MCF 10A (cell line): ENCODE measurements at places on chromosomes 6 and 20. TPM values are rescaled to one million over a fixed set of nuclear protein-coding genes. Genes with fewer than 3 reads are reported as not detected.

GRCh38 chr20:49595811-49596561, 28.0 kb upstream of the PTGIS start:
- DNase-seq: no peak

- no peak for DNase-seq
Measured at GRCh38 chr6:123986938-123987337, 183.3 kb downstream of the NKAIN2 start.

HLA-DRB1 gene
- total RNA-seq: not detected in 2 replicates

BANF2 gene
- not detected in 2 replicates for total RNA-seq

DNA sequence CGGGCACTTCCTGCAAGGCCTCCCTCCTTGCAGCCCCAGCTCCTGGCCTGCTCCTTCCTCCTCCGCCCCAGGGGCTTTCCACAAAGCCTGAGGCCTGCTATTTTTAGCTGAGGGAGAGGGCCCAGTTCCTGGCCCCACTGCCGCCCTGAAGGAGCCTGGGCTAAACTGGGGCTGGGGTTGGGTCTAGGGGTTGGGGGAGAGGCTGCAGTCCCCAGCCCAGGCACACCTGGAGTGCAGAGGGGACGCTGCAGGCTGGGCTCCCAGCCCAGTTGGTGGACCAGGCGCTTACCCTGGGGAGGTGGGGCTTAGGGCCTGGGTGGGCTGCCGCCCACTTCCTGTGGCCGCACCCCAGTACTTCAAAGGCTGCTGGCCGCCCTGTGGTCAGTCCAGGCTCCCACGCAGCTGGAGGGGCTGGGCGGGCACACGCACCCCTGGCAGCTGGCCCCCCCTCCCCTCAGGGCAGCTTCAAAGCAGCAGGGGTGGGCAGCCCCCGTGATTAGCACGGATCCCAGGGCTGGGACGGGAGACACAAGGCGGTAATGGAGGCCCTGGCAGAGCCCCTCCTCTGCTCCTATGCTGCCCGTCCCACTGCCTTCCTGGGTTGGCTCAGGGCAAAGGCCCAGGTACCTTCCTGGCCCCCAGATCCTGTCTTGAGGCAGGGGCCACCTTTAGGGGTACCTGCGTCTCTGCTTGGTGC, 7.1 kb upstream of the ABHD16B start:
- DNase-seq: no peak

NRN1 gene
- total RNA-seq: not detected in 2 replicates

DNA sequence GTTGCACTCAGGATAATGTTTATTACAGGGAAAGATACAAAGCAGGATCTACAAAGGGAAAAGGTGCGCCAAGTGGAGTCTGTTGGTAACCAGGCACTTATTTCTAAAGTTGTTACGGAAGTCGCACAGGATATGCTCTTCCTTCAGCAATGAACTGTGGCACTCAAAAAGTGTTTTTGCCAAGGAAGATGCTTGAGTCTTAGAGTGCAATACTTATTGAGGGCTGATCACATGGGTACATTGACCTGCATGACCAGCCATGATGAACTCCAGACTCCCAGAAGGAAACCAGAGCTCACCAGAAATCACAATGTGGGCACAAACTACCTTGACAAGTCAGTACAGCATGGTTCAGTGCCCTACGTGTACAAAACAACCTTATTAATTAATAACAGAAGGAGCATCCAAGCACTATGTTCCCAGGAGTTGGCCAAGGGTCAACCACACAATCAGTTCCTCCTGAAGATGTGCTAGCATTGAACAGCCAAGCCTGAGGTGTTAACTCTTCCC, 270.7 kb upstream of the TFAP2D start:
- DNase-seq: no peak

DNA sequence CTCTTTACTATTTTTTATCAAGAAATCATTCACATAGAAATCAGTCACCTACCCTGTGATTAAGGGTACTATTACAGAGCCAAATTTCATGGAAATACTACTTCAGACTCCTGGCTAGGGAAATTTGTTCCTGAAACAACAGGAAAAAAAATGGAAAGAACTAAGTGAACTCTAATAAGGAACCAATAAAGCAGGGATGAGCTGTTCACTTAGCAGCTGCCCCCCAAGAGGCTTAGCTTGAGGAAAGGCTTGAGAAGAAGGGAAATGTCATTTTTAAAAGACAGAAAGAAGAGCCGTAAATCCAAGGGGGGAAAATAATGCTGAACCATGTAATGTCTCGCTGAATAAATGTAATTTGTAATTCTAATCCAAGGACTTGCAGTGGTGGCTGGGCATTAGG, 88.8 kb downstream of the COL21A1 start:
- no peak for DNase-seq

DNA sequence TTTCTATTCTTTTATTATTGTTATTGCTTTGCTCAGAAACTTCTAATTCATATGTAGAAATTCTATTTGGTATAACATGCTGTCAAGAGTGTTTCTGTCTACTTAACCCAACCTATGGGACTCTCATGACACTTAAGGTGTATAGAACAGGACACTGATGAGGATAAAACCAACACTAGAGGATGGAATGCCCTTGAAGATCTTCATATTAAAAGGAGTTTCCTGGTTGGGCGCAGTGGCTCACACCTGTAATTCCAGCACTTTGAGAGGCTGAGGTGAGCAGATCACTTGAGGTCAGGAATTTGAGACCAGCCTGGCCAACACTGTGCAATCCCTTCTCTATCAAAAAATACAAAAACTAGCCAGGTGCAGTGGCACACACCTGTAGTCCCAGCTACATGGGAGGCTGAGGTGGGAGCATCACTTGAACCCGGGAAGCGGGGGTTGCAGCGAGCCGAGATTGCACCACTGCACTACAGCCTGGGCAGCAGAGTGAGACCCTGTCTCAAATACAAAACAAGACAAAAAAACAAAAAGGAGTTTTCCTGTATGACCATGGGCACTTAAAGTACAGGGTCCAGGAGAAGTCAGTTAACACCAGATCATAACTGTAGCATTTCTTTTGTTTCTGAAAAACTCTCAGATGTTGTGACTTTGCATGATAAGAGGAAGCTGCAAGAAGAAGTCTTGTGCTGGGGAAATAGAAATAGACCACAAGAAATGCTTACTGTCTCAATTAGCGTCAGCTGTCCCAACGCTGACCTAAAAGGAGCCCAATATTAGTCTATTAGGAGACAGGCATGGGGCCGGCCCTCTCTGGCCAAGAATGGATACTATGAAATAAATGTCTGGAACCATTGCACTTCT, 38.9 kb upstream of the CD2AP start:
- no peak for DNase-seq

DNA sequence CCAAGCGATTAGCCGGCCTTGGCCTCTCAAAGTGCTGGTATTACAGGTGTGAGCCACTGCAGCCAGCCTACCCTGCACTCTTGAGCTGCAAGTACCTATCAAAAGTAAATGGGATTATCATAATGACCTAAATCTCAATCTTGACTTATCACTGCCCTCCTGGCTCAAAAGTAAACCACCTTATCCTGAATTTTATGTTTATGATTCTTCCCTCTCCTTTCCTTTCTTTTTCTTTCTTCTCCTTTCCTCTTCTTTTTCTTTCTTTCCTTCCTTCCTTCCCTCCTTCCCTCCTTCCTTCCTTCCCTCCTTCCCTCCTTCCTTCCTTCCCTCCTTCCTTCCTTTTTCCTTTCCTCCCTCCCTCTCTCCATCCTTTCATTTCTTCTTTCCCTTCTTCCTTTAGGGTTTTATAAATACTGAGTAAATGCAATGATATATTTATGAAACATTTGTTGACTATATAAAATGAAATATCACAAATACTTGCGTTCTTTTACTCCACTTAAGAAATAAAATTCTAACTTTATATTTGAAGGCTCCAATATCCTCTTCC, 21.0 kb downstream of the SPATS1 start:
- DNase-seq: no peak

SEMG1 gene
- not detected in 2 replicates for total RNA-seq

GRCh38 chr6:31669676-31670075, at the start of gene LY6G5B:
Gene LY6G5B, plus strand, starts transcription at chr6:31669976. Its CDS starts 975 bp downstream, at chr6:31670951.
- DNase-seq: no peak
